Stimulated activated CD8-positive, alpha-beta memory T cell treated with anti-CD3 and anti-CD28 coated beads, Interleukin-7, amount 100 ng/mL, for 24 hours (primary cell): ENCODE measurements at places on chromosomes 7 and 10.

DNA sequence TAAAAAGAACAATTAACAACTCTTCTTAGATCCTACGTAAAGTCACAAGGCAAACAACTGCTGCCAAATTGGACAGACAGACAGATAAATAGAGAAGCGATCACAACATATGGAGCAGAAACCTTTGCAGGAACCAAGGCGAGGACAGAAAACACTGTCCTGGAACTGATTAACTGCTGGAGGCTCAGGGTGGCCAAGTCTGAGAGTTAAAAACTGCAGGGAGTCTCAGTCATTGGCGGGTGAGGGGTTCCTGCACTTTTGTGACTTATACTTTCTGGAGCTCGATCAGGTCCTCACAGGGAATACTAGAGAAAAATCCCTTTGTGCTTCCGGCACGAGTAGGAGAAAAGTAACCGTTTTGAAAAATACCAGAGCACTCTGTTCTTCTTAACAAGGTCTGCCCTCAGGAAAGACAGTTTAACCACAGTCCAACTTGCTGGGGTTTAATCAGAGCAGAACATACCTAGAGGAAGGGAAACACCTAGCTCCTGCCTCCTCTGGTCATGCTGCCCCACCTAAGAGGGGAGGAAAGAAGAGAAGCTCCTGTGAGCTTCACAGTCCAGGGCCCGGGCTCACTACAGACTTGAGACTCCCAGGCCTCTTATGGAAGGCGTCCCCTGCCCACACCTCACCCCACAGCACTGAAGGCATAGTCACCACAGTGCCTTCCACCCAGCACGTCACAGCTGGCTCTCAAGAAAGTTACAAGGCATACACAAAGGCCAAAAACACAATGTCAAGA lies 74.9 kb downstream of the LARP4B start:
- no peak for DNase-seq

DNA sequence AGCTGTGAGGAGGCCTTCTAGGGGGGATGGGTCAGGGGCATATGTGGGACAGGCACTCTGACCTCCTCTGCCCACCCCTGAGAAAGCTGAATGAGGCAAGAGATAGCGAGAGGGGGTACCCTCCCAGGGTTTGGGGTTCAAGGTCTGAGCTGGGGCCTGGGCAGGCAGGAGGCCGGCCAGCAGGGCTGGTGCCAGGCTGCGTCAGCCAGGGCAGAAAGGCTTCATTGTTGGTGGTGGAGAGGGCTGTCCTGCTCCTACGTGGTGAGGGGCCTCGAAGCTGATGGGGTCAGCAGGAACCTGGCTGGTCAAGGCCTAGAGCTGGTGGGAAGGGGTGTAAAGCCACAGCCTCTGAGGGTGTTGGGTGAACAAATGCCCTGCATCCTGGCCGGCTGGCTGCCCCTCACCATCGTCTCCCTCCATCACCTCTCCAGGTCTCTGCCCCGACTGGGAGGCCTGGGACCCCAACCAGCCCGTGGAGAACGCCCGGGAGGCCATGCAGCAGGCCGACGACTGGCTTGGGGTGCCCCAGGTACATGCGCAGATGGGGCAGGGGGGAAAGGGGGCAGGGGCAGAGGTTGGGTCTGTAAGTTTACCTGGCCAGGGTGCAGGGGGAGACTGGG lies 6.6 kb downstream of the FLNC start:
- no peak for DNase-seq

DNA sequence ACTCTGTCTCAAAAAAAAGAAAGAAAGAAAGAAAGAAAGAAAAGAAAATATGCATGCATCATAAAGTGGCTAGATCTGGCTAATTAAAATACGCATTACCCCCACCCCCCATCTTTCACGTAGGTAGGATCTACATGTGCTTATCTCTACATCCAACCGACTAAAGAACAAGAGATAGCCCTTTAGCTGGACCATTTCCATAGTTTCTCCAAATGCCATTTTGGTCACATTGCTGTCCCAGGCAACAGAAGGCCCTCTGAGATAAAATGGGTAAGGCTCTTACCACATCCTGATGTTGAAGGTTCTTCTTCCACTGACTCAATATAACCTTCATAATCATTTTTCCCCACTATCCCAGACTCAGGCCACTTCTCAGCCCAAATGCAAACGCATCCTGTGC lies 31.5 kb downstream of the PIK3AP1 start:
- no peak for DNase-seq

- no peak for DNase-seq
Measured at GRCh38 chr7:46725838-46726237, 804.8 kb upstream of the IGFBP3 start.

DNA sequence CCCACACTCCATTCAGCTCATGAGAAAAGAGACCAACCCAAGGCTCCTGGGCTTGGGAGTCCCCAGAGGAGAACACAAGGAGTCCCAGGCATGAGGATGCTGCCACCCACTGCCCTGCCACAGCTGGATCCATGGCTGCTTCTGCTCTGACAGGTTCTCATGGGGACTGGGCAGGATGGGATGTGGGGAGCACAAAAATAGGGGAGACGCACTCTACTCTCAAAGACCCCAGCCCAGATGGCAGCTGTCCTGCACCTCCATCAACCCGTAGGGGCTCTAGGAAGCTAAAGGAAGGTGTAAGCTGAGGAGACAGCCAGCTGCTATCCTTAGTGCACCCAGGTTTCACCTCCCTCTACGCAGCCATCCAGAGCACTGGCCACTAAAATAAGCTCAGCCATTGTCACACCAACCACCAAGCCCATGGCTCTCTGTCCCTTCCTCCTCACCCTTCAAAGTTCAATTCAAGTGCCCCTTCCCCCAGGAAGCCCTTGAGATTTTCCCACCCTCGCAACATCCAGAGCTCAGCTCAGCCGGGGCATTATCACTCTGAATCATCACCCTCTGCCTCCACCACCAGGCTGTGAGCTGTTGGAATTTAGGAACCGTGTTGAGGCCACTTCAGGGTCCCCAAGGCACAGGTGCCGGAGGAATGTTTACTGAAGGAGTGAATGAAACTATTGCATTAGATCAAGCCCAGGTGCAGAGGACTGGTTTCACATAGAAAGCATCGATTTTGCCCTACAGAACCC lies 142.1 kb downstream of the GRID1 start:
- DNase-seq, result no peak

DNA sequence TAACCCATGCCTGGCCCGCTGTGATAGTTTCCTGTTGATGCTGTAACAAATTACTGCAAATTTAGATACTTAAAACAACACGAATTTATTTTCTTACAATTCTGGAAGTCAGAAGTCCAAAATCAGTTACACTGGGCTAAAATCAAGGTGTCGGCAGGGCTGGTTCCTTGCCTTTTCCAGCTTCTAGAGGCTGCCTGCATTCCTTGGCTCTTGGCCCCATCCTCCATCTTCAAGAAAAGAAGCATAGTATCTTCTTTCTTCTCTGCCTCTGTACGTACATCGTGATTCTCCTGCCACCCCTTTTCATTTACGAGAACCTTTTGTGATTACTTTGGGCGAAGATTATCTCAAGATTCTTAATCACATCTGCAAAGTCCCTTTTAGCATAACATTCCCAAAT lies 1.6 kb upstream of the TIAL1 start:
- no peak for DNase-seq

DNA sequence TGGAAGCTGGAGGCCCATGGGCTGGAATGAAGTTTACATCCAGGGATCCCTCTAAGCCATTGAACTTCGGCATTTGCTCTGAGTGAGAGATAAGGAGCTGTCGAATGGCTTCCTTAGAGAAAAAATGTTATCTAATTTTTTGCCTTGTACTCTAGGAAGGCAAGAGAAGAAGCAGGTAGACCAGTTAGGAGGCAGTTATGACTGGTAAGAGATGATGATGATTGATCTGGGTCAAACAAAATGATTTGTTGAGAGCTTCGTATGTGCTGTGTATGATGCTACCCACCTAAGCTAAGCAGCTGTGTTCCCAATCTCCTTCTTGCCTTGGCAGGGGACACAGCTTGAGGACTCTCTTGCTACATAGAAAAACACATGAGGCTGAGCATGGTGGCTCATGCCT lies 370.2 kb downstream of the LRMDA start:
- no peak for DNase-seq

- DNase-seq, result no peak
Measured at GRCh38 chr7:75879771-75880184, 944 bp downstream of the RHBDD2 start.

- DNase-seq, result no peak
Measured at GRCh38 chr10:111273635-111274034, 196.8 kb downstream of the ADRA2A start.
